Stimulated activated CD8-positive, alpha-beta memory T cell treated with anti-CD3 and anti-CD28 coated beads, Interleukin-2, amount 100 ng/mL, for 48 hours (primary cell): ENCODE measurements at places on chromosomes 6 and 20.

DNA sequence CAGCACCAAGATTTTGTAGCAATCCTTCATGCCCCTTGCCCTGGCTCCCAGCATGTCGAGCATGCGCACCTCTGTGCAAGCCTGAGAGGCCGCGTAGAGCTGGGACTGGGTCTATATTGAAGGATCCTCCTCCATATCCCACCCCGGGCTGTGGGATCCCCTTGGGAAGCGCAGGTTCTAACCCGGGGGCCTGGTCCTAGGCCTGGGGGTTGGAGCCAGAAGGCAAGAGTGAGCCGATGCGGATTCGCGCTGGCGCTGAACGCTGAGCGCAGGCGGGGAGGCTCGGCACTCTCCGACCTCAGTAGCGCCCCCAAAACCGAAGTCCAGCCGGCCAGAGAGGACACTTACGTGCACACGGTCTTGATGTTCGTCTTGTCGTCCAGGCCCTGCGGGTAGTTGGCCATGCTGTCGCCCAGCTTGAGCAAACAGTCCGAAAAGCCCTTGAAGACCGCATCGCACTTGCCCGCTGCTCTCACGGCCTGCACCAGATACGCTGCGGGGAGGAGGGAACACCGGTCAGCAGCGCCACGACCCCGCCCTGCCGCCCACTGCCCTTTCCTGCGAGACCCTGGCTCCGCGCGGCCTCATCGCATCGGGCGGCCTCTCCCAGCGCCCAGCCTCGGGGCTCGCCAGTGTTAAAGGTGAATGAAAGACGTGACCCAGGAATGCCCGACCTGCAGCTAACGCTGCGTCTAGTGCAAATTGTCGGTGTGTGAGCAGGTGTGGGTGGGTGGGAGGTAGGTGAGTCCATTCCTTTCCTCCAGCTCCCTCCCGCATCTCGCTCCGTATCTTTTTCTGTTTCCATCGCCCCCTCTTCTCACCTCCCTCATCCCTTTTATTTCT, 4.5 kb downstream of the NRN1 start:
- DNase-seq: no peak

- DNase-seq: no peak
Observed at GRCh38 chr6:4366635-4367395, 231.4 kb upstream of the ECI2 start.

GRCh38 chr20:15196547-15197255, 859.3 kb upstream of the FLRT3 start:
- no peak for DNase-seq

- DNase-seq: no peak
Observed at GRCh38 chr6:22363166-22363713, 66.4 kb upstream of the PRL start.

- DNase-seq: no peak
Observed at GRCh38 chr20:16415071-16416053, 157.9 kb downstream of the KIF16B start.

DNA sequence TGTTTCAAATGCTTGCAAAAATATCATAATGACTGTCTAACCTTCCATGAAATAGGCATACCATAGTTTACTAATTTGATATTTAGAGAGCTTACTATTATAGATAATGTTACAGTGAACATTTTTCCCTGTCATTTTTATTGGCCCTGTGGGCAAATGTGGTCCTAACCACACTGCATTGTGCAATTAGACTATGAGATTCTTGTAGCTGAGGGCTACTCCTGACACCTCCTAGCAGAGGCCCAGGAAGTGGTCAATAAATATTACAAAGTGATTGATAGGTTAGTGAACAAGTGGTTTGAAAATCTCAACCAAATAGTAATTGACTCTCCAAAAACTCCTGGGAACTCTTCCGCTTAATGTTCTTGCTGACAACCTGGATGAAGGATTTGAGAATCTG, 160.5 kb upstream of the KCNG1 start:
- DNase-seq: no peak

- no peak for DNase-seq
Observed at GRCh38 chr6:20918868-20919267, 384.6 kb downstream of the CDKAL1 start.

DNA sequence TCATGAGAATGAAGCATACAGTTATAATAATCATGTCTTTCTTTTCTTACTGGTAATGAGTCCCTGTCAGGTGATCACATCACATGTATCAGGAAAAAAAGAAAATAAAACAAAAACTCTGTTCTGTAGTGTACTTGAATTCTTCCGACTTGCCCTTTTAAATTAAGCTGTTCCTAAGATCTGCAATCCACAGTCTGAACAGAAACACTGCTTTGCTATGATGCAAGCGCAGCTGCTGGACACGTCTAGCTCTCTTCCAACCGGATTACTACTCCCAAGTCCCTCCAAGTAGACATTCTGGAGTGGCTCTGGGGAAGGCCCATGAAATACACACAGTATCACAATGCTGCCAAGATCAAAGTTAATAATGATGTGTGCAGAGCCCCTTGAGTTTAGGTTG, 83.7 kb downstream of the FYN start:
- DNase-seq: no peak

DNA sequence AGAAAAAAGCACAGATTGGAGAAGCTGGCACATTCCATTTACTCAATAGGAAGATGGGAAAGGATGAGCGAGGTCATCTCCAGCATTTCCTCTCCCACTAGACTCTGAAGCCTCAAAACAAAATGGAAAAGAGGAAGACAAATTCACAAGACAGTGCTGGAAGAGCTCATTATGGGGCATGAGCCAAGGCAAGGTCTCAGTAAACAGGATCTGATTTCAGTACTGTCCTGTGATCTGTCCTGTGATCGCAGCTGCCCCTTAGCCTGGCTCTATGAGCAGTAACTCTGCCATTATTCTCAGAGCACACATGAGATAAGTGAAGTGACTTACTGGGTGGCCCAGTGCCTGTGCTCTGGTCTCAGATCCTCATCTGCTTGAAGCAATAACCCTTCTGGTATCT, 68.1 kb upstream of the SLC4A11 start:
- no peak for DNase-seq

GRCh38 chr6:56102216-56102615, 145.2 kb downstream of the COL21A1 start:
- no peak for DNase-seq

DNA sequence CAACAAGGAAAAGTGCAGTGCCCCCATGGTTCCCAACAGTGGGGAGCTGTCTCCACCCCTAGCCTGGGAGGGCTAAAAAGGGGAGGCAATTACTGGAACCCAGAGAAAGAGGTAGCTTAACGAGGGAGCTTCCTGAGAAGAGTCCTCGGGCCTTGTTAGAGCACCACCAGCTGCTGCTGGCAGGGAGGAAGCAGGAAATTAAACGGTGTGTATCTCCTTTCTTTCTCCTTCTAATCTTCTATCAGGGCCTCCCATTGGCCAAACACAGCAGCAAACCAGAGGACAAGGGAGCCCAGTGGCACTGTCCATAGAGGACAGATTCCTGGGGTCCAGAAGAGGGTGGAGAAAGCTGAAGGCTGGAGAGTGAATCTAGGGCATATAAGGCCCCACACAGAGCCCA, 7.6 kb upstream of the BTN2A2 start:
- no peak for DNase-seq

- DNase-seq: no peak
Observed at GRCh38 chr6:142827991-142828390, 117.0 kb downstream of the HIVEP2 start.

- no peak for DNase-seq
Observed at GRCh38 chr6:84422380-84422968, 195.0 kb upstream of the CEP162 start.

- DNase-seq: no peak
Observed at GRCh38 chr6:104281370-104281769, 578.3 kb downstream of the HACE1 start.

- DNase-seq: no peak
Observed at GRCh38 chr6:136921936-136922684, at the start of gene SLC35D3. TSS of gene SLC35D3 (plus strand) at chr6:136922301. CDS start at chr6:136922429, 128 bp downstream.

GRCh38 chr6:39803872-39804271, 11.7 kb downstream of the DAAM2 start:
- DNase-seq: no peak

DNA sequence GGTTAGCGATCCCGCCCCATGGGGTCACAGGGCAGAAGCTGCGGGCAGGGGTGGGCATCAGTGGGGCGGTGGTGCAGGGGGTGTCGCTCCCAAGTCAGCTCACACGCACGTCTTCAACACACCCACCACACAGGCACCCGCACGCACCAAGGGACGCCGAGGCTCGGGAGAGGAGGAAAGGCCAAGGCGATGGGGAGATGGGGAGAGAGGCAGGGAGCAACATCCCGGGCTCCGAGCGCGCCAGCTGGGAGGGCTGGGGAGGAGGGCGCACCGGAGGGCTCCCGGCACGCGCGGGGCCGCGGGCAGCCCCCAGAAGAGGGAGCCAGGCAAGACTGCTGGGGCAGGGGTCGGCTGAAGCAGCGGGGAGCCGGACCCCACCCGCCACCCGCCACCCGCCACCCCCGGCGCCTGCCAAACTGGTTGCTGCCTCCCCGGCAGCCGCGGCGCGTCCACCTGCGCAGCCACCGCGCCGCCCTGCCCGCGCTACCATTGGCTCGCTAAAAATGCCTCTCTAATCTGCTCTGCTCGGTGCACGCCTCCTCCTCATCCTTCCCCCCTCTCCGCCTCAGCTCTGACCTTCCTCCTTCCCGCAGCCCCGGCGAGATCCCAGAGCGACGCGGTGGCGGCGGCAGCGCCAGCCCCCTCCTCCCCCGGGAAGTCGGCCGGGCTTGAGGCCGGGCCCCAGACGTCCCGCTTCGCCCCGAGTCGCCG, at the start of gene PACSIN1:
Gene PACSIN1, plus strand, starts transcription at position 546 of the 711 bp plus-strand sequence. CDS start 60,230 bp downstream, outside the sequence.
- peak; percentile 8 for DNase-seq

- DNase-seq: no peak
Observed at GRCh38 chr6:132464538-132465256, 48.2 kb downstream of the STX7 start.

DNA sequence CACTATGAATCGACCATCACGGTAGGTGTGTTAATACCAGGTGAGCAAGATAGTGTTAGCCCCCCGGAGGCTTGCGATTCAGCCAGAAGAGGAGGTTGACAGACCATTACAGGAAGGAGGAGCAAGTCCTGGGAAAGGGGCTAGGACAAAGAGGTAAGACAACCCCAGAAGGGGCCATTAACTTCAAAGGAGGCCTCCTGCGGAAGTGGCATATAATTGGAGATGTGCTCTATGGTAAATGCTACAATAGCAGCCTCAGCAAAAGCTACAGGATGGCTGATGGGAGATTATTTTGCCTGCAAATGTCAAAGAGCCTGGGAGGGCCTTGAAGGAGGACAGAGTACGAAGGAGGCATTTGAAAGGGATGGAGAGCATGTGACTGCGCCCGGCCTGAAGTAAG, 108.6 kb upstream of the CITED2 start:
- no peak for DNase-seq

GRCh38 chr6:167963589-167964057, 33.8 kb upstream of the KIF25 start:
- no peak for DNase-seq

DNA sequence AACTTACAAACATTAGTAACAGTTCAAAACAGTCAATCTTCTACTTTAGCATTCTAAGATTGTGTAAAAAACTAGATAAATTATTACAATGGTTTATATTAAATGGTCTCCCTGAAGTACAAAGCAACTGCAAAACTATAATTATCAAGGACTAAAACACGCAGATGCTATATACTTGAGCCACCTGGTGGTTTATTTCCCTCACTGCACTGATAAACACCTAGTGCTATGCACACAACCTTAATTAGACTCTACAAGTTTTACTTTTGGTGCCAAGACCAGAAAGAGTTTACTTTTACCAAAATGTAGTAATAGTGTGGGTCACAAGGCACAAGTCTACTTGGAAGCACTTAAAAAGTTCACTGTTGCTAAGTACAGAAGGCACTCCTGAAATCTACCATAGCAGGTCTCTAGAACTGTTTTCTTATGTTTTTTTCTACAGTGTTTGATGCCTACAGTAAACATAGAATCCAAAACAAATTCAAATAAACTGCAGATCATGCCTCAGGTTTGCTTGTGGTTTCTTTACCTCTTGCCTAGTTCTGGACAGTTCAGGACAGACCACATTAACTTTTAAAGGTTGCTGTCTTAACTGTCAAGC, 49.2 kb downstream of the GMDS start:
- no peak for DNase-seq

- DNase-seq: no peak
Observed at GRCh38 chr6:31734821-31735406, 1.4 kb downstream of the CLIC1 start.

DNA sequence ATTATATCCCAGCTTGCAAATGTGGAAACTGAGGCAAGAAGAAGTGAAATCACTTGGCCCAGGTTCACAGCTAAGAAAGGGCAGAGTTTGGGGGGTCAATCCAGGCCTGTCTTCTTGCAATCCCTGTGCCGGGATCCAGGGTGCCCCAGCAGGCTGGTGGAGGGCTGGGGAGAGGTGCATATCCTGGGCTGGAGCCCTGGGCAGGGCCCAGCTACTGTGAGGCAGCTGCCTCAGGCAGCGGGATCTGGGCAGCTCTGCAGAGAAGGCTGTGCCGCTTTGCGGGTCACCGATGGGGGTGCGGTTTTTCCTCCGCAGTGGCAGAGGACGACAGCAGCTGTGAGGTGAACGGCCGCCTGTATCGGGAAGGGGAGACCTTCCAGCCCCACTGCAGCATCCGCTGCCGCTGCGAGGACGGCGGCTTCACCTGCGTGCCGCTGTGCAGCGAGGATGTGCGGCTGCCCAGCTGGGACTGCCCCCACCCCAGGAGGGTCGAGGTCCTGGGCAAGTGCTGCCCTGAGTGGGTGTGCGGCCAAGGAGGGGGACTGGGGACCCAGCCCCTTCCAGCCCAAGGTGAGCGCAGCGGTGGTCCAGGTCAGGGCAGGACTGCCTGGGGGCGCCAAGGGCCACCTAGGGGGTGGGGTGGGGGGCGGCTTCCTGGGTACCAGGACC, 9.4 kb downstream of the CCN5 start:
- no peak for DNase-seq

DNA sequence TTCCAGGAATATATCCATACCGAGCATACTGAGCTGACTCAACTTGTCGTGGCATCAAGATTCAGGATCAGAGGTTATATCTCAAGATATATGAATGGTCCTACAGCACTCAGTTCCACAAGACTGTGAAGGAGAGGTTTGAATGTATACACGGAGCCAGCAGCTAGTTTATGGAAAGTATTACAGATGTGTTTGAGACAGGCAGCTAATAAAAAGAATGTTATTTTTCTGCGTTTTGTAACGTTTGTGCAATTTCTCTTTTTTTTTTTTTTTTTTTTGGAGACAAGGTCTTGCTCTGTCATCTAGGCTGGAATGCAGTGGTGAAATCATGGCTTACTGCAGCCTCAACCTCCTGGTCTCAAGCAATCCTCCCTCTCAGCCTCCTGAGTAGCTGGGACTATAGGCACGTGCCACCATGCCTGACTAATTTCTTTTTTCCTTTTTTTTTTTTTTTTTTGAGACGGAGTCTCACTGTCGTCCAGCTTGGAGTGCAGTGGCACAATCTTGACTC, 3.4 kb upstream of the FAM110A start:
- DNase-seq: no peak

- no peak for DNase-seq
Observed at GRCh38 chr6:140538926-140539325, 1164.5 kb upstream of the CITED2 start.
